ENCODE measurements at places on chromosomes 3 and 15.

- peak; percentile 81 for DNase-seq
Measured at GRCh38 chr3:124558991-124559845, 171.0 kb upstream of the UMPS start.

GRCh38 chr3:57434041-57434440 lies 110.1 kb downstream of the DNAH12 start:
- DNase-seq, result peak; percentile 47

DNA sequence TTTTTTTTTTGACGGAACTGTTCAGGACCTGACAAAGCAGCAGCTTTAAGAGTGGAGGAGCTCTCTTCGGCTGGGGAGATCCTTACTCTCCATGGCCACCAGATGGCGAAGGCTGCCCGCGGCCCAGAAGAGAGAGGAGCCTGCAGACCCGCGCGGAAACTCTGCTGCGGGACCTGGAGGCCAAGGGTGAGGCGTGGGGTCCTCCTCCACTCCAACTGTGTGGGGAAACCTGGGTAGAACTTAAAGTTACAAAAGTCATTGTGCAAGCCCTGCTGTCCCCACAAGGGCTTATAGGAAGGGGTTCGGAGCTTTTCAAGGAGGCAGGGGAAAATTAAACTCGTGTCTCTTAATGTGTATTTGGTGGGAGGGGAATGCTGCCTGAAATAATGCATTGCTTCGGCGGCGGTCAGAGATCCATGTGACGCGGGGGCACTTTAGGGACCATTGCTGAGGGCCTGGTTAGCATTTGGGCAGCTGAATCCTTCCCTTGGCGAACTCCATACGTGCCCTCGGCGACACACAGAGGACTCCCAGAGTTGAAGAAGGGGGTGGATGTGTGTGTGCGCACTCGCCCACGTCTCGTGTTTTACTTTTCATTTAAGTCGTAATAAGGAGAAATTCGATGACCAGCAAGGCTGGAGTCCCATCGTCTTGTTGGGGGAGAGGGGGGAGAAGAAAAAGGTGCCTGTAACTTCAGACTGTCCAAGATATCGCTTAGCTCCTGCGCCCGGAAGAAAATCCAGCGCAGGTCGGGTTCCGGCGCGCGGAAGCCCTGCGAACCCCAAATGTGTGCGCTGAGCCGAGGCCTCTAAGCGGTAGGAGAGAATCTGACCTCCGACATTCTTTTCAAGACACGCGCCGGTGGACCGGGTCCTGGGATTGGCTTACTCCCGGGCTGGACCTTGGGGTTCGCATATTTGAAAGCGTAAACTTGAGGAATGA lies 9.7 kb downstream of the EOMES start:
- DNase-seq, result peak; percentile 96

DNA sequence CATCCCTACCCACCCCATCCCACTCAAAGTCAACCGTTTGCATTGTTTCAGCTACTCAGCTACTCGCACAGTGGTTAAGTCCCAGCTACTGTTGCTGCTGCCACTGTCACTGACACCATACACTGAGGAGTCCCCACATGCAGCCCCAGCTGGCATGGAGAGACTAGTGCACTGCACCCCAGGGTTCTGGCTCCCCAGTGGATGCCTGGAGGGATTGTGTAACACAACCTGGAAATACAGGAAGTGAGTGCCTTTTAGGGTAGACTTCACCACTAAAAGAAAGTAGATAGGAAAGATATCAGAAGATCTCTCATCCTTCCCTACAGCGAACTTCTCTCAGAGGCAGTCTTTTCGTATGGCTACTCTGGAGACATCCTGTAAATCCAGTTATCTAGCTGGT lies 169.2 kb upstream of the STRIT1 start:
- no peak for DNase-seq

DNA sequence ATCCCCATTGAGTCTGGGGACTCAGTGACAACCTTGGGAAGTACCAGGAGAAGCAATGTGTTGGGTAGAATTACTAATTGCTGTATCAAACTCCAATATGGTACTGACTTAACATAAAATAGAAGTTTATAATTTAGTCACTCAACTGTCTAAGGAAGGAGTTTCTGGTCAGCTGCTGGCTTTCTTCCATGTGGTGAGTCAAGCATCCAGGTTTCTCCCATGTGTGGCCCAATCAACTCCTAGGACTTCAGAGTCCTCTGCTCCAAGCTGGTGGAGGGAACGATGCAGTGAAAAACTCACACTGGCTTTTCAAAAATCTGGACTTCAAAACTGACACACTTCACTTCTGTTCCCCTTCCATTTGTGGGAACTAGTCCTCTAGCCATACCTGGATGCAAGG lies 25.2 kb downstream of the WNT5A start:
- no peak for DNase-seq

DNA sequence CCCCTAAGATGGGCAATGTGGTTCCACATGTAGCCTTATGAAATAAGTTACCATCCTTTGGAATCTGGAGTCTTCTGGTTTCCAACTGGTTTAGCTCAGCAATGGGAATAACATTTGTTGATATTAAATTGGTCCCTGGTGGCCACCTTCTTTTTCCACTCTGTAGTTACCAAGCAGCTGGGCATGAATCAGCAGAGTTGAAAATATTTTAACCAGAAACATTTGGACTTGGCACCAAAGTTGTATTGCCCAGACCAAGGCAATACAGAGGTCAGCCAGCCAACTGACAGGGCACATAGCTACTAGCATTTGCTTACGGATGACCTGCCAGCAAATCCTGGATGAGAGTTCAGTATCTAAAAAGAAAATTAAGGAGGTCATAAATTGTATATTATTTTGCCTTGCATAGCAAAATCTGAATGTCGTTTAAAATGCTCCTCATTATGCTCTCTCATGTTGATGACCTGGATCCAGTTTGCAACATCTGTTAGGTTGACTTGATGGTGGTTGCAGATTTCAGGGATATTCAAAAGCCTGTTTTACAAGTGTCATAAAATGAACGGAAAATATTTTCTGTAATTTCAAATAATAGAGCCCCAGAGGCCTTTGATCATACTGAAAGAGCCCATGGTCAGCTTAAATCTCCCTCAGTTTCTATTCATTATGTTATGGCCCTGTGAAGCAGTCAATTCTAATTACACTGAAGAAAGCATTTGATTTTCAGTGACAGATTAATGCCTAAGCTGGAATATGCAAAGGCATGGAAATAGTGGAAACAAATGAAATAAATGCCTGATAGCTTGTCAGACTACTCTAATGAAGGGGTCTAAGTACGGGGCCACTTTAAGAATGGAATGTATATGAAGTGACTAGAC lies 54.6 kb downstream of the PPM1L start:
- no peak for DNase-seq

DNA sequence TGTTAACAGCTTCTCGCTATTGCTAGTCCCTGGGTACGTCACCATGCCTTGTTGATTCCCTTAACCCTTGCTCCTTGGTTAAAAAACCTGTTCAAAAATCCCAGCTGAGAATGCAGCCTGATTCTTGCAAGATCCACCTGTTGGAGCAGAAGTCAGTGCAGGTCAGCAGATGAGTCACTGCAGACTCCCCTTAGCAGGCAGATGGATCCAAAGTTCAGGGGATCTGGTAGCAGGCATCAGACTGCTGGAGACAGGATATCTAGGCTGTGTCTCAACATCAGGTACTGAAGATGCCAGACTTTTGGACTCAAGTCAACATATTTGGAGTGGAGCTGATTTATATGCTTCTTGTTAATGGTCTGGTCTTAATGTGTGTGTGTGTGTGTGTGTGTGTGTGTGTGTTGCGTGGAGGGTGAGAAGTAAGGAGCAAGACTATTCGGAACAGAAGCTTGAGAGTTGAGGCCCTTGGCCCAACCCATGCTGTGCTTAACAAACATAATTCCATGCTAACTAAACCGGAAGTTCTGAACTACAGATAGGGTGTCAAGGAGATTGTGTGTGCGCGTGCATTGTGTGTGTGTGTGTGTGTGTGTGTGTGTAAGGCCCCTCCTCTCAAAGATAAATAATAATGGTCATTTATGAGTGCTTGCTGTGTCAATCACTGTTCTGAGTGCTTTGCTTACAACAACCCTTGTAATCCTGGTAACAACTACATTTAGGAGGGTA lies 1.0 kb upstream of the C3orf52 start:
- DNase-seq, result no peak

DNA sequence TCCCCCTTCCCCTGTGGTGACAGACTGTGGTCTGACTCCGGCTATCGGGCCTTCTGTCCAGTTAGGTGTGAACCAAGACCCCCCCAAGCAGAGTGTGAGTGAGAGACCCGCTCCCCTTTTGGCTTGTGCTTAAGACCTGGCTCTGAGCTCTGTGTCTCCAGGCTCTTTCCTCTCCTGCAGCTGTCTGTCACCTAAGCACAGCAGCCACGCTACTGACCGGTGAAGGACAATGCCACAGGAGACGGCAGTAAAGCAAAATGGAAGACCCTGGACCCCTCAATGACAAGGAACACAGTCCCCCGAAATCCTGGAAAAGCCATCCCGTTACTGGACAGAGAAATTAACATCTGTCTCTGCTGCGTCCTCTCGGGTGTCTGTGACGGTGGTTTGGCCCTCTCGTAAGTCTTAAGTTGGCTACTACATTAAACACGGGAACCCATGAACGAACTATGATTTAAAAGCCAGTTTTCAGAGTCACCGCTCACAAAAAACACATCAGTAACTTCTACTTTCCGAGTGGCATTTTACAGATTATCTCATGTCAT lies 53.7 kb downstream of the CHSY1 start:
- DNase-seq, result no peak

DNA sequence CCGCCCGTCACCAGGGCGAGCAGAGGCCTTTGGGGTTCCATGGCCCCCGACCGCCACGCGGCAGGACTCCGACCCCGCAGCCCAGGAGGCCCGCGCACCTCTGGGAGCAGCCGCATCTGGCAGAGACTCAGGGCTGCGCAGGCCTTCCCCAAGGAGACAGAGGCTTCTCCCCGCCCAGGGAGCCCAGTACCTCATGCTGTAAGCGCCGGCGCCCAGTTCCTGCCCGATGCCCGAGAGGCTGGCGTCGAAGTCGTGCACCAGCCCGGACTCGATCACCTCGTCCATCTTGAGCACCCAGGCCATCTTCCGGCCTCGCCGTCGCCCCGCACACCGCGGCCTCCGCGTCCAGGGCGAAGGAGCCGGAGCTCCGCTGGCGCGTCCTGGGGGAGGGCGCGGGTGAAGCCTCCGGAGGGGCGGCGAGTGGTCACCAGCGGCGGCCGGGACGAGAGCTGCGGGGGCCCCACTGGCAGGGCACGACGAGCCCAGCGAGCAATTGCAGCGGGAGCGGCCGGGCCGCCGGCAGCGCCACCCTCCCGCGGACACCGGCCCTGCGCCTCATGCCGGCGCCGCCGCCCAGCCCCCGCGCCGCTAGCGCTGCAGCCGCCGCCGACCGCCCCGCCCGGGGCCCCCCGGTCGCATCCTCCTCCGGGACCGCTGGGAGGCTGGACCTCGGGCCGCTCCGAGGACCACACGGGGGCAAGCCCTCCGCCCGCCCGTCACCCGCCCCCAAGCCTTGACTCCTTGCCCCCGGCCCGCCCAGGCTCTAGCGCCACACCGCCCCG lies 468 bp downstream of the UBP1 start:
- DNase-seq, result peak; percentile 54

DNA sequence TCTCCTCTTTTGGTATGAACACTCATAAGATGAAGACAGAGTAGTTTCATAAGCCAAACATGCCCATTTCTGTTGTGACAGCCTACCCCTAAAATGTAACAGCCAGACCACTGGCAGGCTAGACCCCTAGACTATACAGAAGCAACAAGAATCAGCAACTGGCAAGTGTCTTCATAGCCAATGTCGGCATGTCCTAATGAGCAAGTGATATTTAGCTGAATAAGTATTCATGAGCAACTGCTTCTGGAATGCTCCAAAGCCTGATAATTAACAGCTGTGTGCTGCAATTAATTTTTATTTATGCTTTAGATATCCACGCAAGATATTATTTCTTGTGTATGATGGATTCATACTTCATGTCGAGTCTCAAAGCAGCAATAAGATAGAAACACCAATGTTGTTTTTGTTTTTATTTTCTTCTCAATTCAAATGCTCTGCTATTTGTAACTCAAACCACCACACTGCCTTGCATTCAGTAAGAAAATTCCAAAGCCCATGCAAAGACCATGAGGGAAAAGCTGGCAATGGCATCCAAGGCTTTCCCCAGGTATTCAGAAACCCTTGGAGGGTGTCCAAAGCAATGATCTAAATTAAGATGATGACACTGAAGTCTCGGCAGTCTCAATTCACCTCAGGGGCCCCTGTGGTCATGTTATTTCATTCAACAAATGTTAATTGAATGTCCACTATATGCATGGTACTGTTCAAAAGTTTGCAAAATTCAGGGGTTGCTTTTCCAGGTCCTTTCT lies 167.7 kb upstream of the NECTIN3 start:
- DNase-seq, result no peak

DNA sequence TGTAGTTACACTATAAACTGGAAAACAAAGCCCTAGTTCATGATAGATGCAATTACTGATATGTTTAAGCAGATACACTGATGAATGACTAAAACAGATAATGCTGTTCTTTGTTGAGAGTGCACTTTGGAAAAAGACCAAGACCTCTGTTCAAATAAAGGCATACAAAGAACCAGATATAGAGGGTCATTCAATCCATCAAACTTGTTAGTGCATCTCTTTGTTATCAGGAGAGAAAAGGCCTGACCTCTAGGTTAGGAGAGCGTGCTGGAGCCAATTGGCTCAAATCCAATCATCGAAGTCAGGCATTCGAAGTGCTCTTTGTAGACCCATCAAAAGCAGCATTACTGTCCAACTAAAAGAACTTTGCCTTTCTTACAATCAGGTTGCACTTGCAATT lies 124.2 kb downstream of the TFG start:
- no peak for DNase-seq

- DNase-seq, result no peak
Measured at GRCh38 chr3:124793054-124793739, 62.9 kb downstream of the UMPS start.

- DNase-seq, result no peak
Measured at GRCh38 chr3:48966876-48967361, 23.1 kb upstream of the P4HTM start.

GRCh38 chr3:141070727-141071357 lies 19.7 kb downstream of the SPSB4 start:
- no peak for DNase-seq

- no peak for DNase-seq
Measured at GRCh38 chr3:184242297-184242685, 6.5 kb downstream of the ALG3 start.

DNA sequence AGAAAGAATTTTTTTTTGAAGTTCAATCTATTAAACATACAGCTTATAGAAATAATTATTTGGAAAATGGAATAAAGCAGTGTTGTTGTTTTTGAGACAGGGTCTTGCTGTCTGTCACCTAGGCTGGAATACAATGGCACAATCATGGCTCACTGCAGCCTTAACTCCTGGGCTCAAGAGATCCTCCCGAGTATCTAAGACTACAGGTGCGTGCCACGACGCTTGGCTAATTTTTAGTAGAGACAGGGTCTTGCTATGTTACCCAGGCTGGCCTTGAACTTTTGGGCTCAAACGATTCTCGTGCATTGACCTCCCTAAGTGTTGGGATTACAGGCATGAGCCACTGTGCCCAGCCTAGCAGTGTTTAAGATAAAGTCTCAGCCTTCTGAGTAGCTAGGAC lies 8.8 kb downstream of the BNIP2 start:
- DNase-seq, result no peak

DNA sequence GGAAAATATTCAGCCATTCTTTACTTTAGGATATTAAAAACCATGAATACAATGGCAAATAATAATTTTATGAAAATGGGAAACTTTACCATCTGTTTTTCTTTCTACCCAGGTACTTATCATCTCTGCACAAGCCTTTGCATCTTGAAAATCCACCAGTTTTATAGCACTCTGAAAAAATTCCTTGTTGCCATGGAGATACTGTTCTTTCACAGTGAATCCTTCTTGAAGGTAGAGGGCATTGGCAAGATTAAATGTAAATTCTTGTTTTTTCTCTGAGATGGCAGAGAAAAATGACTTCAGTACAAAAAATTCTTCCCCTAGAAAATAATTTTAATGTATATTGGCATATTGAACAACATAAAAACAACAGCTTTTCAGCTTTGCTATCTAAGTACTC lies 6.9 kb downstream of the SERPINI2 start:
- no peak for DNase-seq
